Fibroblast of upper back skin (primary cell): ENCODE measurements at places on chromosomes 13 and 19.

GRCh38 chr19:21362291-21362690 is 3.5 kb downstream of the ZNF738 start:
- no peak for DNase-seq

DNA sequence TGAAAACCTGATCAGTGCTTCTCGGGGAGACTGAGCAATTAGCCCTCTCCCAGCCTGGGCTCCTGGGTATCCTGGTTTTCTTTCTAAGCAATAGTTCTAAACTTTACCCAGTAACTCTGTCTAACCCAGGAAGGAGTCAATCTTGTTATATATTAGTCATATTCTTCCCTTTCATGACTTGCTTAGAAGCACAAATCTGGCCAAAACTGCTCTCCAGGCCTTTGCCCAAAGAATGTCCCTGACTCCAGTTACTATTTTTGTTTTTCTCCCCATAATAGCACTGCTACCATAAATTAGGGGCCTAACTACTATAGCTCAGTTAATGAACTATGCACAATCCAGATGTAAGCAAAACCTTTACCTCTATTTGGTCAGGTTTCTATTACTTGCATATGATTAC is 355.8 kb upstream of the HTR2A start:
- DNase-seq, result peak; percentile 34

DNA sequence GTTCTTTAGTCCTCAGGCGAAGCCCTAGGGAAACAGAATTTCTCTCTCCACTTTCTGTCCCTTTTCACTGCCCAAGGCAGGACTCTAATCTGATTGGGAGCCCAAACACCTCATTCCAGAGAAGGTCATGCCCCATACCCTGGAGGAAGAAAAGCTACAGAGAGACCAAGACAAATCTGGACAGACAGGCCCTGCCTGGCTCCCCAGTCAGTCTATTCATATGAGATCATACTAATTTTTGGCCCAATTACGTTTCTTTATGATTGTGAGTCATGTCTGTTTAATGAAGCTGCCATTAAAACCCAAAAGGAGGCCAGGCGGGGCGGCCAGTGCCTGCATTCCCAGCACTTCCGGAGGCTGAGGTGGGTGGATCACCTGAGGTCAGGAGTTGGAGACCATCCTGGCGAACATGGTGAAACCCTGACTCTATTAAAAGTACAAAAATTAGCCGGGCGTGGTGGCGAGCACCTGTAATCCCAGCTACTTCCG is 3.3 kb upstream of the AP3D1 start:
- no peak for DNase-seq

GRCh38 chr13:39037410-39037879 is 444 bp downstream of the PROSER1 start:
- DNase-seq, result no peak

DNA sequence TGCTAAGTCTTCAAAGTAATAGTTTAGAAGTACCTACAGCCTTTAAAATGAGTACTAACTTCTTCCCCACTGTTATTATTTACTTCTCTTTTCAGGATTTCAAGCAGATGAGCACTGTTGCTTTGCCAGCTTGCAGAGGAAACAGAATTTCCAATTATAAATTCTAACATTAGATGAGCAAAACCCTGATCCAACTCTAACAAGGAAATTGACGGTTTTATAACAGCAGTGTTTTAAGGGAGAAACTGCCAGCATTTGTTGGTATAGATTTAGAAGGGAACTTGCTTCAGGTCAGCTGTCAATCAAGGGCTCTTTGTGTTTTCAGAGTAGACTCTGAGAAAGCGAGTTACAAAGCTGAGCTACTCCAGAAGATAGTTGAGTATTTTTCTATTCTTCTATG is 120.5 kb downstream of the RAP2A start:
- DNase-seq, result no peak

DNA sequence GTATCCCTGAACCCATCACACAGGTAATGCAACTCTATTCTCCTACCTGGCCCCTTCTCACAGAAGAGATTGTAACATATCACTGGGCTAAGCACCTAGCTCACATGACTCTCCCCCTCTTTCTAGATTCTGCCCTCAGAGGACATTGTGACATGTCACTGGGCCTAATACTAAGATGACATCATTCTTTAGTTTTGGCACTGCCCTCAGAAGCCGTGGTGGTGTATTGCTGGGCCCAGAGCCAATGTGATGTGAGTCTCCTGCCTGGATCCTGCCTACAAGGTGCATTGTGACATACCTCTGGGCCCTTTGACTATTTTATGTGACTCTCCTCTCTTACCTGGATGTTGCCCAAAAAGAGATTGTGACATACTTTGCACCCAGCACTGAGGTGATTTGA is 21.4 kb upstream of the ZNF730 start:
- no peak for DNase-seq

- no peak for DNase-seq
Observed at GRCh38 chr13:51756651-51757050, 47.3 kb downstream of the DHRS12 start.

DNA sequence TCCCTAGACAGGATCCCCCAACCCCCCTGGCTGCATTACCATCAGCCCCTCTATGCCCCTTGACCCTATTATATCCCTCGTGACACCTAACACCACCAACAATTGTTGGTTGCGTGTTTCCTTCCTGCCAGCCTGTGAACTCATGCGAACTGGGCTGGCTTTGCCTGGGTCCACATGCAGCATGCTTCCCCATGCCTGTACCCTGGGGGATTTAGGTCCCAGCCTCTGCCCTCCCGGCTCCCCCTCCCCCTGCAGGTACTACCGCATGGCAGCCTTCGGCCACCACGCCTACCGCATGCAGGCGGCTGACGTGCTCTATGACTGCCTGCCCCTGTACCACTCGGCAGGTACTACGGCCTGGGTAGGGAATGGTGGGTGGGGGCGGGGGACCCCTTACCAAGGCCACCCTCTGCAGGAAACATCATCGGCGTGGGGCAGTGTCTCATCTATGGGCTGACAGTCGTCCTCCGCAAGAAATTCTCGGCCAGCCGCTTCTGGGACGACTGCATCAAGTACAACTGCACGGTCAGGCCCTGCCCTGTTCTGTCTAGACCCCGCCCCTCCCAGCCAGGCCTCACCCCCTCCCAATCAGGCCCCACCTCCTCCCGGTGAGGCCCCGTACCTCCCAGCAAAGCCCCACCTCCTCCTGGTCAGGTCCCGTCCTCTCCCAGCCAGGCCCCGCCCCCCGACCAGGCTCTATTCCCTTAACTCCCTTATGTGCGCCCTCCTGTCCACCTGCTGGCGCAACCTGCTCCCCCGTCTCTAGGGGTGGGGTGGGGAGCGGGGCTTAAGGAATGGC is 18.5 kb downstream of the SLC27A1 start:
- DNase-seq, result no peak

- DNase-seq, result no peak
Observed at GRCh38 chr19:44806291-44806690, 2.6 kb upstream of the BCAM start.

- DNase-seq, result peak; percentile 93
Observed at GRCh38 chr19:36041831-36042230, 9.2 kb upstream of the CLIP3 start.

- DNase-seq, result no peak
Observed at GRCh38 chr13:100803091-100803490, 128.5 kb upstream of the TMTC4 start.
